Midbrain (tissue), 1 donor: ENCODE measurements at places on chromosomes 5 and 9.

DNA sequence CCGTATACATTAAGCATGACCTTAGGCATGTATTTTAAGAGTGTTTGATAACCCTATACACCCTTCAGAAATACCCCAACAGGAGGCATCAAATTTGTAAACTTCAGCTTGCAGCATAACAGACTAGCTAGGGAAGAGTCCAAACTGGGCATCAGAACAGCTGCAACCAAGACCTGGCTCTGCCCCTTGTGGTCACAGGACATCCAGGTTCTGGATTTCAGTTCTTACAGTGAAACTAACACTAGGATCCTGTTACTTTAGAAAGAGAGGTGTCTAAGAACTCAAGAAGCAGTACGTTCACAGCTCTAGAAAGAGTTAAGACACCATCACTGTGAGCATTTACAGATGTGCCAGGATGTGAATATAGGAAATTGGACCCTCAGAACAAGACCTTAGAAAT lies 229.8 kb downstream of the BNC2 start:
- DNase-seq, result no peak

DNA sequence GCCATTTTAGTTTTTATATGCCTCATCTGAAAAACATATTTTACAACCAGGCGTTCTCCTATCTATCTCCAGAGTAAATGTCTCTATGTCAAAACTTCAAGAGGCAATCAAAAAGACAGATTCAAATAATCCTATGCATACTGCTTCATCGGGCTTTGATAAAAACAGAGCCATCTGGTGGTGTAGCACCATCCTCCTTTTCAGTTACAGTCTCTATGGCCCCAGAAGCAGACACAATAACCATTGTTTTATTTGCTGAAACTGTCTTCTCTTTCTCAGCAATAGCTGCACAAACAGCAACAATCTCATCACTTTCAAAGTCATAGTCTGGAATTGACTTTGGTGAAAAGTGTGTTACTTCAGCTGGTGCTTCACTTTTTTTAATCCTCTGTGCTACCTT lies 36.3 kb downstream of the PTGER4 start:
- peak; percentile 59 for DNase-seq

DNA sequence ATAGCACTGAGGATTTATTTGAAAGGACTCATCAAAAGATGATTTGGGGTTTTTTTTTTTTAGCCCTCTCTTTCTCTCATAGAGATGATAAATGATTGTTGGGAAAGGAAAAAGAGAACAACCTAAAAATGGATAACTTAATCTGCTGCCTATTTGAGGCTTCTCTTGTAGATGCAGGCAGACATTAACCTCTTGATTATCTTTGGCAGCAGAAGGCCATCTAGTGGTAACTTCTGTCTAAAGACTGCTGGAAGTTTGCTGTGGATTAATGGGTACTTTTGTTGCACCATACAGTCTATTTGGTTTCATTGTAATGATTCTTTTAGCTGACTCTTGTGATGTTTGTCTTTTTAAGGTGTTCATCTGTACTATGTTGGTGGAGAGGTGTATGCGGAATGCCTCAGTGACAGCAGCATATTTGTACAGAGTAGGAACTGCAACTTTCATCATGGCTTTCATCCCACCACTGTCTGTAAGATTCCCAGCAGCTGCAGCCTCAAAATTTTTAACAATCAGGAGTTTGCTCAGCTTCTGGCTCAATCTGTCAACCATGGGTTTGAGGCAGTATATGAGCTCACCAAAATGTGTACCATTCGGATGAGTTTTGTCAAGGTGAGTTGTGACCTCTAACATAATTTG lies 18.8 kb downstream of the SMIM32 start:
- DNase-seq, result peak; percentile 65

DNA sequence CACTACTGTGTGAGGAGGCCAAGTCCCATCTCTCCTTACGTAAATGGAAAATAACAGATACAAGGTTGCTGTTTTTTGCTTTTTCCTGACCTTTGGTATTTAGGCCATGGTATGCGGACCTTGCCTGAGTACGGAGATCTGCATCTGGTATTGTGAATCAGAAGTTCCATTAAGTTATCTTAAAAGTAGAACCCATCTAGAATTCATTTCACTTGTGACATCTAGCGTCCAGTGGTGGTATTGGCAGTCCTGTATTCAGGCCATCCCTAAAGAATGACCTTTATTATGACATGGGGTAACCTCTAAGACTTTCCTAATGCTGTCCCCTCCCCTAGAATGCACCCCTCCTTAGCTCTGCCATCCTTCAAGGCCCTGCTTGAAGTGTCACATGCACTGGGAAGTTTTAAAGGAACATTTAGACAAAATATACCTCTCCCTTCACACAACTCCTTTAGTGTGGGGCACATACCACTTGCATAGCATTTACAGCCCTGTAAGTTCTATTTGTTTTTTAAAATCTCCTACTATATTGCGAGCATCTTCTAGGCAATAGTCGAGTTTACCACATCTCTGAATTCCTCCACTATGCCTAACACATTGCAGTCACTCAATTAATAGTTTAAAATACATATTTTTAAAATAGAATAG lies 1.9 kb upstream of the SPDL1 start:
- peak; percentile 68 for DNase-seq

GRCh38 chr5:142637871-142638270 lies 48.0 kb downstream of the FGF1 start:
- DNase-seq, result no peak

DNA sequence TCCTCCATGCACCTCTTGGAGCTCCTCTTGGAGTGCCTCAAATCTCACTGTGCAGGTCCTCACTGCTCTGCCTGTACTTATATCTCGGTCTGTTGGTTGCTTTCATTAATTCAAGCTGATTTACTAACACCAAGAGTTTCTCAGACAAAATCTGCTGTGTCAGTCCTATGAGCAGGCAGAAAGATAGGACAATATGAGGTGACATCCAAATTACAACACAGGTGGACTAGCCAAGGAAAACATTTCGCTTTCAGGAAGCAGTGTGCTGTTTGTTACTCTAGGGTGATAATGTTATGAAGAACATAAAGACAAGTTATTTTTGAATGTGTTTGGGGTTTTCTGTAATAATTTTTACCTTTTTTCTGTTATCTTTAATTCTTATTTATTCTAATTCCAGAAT lies 264.1 kb upstream of the ANKH start:
- no peak for DNase-seq

- DNase-seq, result no peak
Observed at GRCh38 chr9:125538092-125538473, 168.9 kb downstream of the MAPKAP1 start.

DNA sequence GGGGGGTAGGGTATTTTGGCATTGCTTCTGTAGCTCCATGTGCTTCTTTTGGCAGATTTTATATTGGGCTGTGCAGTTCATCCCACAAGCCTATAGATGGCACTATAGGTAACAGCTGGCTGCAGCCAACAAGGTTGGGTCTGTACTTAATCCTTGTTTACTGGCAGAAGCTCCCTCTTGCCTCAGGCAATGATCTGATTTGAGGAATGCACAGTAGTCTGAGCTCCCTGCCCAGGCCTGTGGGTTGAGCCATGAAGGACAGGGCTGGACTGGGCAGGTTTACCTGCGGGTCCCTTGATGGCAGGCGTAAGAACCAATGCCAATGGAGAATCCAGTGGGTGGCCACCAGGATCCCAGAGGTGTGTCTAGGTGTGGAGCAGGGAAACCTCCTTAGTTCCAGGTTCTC lies 11.7 kb upstream of the OR1J2 start:
- DNase-seq, result no peak

- no peak for DNase-seq
Observed at GRCh38 chr9:105236261-105236660, 8.2 kb upstream of the SLC44A1 start.

- DNase-seq, result no peak
Observed at GRCh38 chr5:107285772-107286171, 385.0 kb downstream of the EFNA5 start.

- DNase-seq, result no peak
Observed at GRCh38 chr5:170527991-170528390, 24.2 kb downstream of the KCNIP1 start.

DNA sequence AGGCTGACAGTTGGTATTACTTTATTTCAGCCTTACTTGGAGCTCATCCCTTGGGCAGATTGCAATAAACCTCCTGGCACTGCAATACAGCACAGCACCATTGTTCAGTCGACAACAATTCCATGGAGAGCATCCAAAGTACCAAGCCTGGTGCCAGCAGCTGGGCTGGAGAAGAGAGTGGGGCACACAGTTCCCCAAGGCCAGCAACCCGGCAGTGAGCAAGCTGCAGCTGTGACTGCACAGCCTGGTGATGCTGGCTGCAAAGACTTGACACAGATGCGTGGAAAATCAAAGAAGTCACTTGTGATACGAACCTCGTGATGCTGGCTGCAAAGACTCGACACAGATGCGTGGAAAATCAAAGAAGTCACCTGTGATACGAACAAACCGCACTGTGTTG lies 125.4 kb downstream of the ATPSCKMT start:
- peak; percentile 92 for DNase-seq

GRCh38 chr5:68255305-68256120 lies 40.0 kb downstream of the PIK3R1 start:
- DNase-seq, result no peak

DNA sequence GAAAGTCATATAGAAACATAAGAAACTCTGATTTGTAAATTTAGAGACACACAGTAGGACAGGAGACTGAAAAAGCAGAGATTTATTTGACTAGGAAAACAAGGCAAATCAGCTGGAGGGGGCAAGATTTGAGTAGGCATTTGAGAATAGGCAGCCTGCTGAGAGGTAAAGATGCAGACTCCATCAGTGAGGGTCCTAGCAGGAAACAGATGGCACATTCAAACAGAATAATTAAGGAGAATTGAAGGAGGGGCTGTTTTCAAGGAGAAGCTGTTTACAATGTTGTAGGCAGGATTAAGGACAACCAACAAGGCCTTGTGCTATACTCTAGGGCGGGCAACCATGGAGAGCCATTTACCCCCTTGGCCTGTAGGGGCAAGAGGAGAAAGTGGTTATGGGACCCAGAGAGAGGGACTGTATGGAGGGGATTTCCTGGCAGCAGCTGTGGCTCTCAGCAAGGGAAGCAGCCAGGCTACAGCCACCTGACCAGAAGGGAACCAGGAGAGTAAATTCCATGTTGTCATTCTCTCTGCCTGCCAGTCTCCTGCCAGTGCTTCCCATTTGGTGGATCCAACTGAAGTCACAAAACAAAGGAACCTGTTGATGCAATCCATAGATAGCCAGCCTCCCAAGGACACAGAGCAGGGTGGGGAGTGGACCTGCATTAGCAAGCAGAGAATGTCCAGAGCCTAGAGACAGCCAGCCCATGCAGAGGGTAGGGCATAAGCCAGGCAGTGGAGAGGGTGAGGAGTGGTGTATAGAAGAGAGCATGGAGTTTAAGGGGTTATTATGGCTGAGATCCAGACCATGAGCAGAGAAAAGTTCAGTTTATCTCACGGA lies 38.2 kb downstream of the PAPPA start:
- no peak for DNase-seq

DNA sequence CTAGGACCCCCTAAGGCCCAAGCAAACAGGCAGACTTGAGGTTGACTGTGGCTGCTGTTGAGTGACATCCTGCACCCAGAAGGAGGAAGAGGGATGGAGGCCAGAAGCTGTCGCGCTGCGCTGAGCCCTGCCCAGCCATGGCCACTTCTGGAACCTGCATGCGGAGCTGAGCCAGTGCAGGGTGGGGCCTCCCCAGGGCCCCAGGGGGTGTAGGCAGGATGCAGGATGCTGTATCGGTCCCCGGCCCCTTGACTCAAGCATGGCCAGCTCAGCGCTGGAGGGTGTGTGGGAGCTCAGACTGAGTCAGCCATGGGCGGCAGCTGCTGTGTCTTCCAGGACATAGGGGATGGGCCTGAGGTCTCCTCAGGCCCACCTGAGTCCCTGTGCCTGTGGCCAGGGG lies 26.9 kb downstream of the GLT6D1 start:
- no peak for DNase-seq

GRCh38 chr9:8762479-8763085 lies 963.0 kb upstream of the DMAC1 start:
- DNase-seq, result no peak

- no peak for DNase-seq
Observed at GRCh38 chr9:97704851-97705250, 7.7 kb upstream of the XPA start.

- DNase-seq, result no peak
Observed at GRCh38 chr9:91305596-91306295, 56.0 kb downstream of the AUH start.

DNA sequence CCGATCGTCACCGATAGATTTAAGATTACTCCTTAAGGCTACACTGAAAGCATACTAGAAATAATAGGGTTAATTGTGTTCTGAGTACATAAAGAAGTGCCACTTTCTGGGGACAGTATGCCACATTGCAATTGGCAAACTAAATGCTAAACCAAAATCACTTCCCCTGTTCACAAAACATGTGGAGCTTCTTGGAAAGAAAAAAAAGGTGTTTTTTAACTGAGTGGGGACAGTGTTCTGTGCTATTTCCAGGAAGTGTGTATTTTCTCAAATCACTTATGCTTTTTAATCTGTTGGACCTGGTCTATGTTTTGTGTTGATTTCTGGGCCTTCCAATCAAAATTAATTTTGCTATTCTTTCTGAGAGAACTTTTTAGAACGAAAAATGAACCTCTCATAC lies 149.3 kb upstream of the MPDZ start:
- no peak for DNase-seq

DNA sequence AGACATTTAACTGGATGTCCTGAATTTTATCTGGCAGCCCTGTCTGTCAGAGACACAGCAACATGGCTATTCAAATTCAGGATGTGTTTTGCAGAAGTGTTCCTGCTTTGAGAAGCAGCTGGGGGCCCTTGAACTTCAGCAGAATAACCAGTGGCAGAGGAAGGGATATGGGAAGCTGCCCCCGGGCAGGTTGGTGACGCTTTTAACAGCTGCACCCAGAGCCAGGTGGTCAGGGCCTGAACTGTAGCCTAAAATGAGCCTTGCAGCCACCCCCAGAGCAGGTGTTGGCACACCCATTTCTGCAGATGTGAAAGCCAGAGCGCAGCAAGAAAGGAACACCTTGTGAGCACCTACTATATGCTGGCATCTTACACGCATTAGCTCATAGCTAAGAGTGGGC lies 128.7 kb upstream of the BOD1 start:
- DNase-seq, result no peak

DNA sequence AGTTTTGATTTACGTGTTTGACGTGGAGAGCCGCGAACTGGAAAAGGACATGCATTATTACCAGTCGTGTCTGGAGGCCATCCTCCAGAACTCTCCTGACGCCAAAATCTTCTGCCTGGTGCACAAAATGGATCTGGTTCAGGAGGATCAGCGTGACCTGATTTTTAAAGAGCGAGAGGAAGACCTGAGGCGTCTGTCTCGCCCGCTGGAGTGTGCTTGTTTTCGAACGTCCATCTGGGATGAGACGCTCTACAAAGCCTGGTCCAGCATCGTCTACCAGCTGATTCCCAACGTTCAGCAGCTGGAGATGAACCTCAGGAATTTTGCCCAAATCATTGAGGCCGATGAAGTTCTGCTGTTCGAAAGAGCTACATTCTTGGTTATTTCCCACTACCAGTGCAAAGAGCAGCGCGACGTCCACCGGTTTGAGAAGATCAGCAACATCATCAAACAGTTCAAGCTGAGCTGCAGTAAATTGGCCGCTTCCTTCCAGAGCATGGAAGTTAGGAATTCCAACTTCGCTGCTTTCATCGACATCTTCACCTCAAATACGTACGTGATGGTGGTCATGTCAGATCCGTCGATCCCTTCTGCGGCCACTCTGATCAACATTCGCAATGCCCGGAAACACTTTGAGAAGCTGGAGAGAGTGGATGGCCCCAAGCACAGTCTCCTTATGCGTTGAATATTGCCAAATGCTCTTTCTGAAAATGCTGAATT lies 850 bp downstream of the RRAGA start:
- DNase-seq, result peak; percentile 61

GRCh38 chr9:89719202-89719601 lies 114.4 kb downstream of the GADD45G start:
- DNase-seq, result no peak

GRCh38 chr9:7117676-7118561 lies 360.1 kb downstream of the KDM4C start:
- DNase-seq, result no peak
